ENCODE measurements at places on chromosomes 7 and 10.

DNA sequence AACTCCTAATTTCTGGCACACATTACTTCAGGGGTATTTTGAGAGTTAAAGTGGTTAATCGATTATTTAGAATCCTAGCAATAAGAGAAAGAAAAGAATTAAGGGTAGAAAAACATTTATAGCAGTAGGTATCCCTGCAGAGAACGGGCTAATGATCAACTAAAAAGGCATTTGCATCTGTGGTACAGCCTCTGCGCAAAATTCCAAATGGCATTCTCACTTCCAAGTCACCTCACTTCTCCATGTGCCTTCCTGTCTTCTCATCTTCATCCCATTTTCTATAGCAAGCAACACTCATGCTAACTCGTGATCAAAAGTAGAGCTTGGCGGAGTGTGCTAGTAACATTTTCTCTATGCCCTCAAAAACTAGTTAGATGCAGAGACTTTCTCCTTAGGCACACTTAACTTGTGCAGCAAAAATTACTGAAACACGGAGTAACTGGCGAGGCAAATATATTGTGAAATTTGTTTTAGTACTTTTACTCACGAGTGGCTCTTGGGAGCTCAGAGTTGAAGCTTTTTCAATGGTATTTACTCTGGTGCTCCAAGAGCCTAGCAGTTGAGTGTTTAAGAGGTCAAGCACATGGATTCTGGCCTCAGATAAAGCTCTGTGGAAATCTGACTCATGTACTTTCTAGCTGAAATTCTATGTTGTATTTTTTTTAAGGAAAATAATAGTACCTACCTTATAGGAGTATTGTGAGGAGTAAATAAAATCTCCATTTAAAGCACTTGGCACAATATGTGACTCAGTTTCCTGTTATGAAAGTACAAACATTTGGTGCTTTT, 65.1 kb downstream of the MET start:
- no peak for DNase-seq

- no peak for DNase-seq
Measured at GRCh38 chr7:101140339-101140699, 13.4 kb downstream of the SERPINE1 start.

DNA sequence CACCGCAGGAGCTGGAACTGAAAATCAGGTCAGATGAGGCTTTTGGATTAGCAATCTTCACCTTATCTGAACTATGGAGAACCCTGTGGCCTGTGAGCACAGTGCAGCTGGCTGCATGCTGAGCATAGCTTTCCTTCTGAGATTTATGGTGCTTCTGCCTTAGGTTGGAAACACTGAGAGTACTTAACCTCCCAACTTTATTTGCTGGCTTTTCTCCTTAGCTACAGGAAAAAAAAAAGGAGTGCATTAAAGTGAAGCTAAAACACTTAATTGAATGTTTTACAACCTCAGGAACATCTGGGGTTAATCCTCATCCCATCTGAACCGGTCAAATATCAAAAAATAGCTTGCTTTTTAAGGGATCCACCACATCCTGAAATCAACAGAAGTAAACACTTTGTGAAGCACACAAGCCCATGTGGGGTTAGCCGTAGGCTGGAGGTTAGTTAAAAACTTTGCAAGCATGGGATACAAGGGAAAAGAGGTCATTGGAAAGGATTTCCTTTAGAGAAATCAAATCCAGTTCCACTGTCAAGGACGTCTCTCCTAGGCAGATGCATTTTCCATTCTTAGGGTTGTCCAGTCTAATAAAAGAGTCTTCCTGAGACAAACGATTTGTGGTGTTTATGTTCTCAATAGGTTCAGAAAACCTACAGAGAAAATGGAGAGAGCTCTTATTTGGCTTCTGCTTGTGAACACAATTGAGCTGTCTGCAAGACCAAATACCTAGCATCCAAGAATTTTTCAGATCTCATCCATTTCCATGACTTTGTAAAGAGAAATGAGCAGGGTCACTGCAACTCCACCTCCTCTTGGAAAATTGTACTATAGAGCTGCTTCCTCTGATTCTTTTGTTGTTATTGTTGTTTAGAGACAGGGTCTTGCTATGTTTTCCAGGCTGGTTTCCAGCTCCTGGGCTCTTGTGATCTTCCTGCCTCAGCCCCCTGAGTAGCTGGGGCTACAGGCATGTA, 470.4 kb upstream of the IGFBP3 start:
- no peak for DNase-seq

GRCh38 chr7:35753761-35754603, 46.9 kb upstream of the SEPTIN7 start:
- no peak for DNase-seq

DNA sequence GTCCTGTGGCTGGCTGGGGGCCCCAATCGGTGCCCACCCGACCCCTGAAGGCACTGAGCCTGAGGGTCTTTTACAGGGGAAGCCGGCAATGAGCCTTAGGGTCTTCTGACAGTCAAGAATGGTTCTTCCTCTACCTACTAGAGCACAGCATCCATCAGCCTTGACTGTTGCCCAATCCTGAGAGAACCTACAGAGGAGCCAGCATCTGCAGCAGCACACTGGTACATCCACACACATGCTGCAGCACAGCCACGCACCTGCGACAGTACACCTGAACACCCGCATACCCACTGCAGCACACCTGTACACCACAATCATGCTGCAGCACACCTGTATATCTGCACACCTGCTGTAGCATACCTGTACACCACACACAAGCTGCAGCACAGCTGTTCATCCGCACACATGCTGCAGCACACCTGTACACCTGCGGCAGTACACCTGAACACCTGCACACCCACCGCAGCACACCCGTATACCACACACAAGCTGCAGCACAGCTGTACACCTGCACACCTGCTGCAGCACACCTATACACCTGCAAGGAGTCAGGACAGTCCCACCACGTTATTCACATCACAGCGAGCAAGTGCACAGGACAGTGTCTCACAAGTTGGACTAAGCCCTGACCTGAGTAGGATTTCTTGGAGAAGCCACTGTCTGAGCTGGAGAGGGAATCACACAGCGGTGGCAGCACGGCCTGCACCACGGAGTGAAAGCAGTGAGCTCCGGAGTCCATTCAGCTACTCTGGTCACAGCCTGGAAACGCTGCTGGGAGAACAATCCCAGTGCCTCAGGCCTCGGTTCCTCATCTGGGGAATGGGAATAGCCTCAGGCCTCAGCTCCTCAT, 56.4 kb downstream of the VIPR2 start:
- no peak for DNase-seq

- no peak for DNase-seq
Measured at GRCh38 chr7:48255046-48255445, 83.8 kb downstream of the ABCA13 start.

GRCh38 chr10:72508033-72508432, 117.8 kb downstream of the MICU1 start:
- no peak for DNase-seq
